ENCODE measurements at places on chromosomes 13 and 19. TPM values are rescaled to one million over a fixed set of nuclear protein-coding genes. Genes with fewer than 3 reads are reported as not detected.

DNA sequence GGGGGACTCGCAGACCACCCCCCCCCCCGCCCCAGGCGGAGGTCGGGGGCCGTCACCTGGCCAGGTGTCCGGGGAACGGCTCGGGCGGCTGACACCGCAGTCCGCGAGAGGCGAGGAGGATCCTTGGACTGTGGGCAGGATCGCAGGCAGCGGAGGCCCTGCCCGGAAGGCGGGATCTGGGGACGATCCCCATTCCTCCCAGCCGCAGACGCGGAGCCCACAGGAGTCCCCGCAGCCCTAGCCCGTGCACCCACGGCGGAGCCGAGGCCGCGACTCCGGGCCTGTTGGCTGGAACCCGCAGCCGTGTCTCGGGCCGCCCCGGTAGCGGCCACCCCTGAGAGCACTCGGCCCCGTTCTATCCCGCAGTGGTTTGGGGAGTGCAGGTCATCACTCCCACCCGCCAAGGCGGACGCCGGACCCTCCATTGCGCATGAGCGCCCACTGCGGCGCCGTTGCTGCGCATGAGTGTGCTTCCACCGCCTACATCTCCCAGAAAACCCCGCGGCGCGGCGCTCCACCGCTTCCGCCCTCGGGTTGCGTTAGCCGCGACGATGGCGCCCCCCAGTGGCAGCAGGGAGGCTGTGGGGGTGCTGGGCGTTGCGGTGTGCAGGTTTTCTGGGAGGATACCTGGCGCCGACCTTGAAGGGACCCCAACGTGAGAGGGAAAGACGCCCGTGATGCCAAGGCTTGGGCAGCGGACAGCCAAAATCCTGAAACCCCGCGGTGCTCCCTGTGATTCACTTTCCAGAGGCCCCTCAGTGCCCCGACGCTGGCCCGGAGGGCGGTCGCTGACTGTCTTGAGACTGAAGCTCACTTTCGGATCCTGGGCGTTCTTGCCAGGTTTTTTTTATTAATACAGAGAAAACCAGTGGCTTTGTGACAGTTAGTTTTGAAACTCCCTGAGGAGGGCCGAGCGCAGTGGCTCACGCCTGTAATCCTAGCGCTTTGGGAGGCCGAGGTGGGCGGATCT is 4.4 kb upstream of the ZNF329 start:
- peak; percentile 97 for DNase-seq

DNA sequence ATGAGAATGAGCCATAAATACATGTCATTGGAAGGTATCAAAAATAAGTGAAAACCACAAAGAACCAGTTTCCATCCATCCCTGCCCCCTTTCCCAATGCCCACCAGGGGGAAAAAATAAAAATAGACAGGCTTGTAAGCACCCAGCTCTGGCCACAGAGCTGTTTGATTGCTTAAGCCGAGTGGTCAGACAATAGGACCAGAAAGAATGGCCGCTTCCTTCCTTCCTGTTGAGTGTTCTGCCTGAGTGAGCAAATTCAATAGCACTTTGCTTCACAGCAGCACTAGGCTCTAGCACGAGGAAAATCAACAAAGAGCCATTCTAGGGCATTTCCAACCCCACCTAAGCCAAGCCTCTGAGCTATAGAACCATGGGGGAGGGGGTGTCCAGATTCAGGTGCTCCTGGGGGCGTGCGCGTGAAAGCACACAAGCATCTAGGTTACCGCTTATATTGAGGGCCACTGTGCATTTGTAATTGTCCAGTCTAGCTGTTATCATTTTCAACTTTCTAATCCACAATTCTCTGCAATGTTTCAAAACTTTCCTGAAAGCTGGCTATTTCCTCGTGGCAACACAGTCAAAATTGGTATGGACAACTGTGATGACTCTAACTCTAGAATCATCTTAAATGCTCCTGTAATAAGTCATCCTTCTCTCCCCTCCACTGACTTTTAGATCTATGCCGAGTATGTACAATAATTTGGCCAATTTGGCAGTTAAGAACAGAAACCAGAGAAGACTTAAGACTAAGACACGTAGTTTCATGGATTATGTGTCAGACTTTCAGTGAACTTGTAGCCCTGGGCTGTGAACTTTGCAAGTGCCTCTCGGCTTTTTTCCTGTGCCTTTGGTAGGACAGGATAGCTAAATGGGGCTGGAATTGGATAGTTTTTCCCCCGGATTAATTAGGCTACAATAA is 64.3 kb downstream of the SPRY2 start:
- DNase-seq, result peak; percentile 47

DNA sequence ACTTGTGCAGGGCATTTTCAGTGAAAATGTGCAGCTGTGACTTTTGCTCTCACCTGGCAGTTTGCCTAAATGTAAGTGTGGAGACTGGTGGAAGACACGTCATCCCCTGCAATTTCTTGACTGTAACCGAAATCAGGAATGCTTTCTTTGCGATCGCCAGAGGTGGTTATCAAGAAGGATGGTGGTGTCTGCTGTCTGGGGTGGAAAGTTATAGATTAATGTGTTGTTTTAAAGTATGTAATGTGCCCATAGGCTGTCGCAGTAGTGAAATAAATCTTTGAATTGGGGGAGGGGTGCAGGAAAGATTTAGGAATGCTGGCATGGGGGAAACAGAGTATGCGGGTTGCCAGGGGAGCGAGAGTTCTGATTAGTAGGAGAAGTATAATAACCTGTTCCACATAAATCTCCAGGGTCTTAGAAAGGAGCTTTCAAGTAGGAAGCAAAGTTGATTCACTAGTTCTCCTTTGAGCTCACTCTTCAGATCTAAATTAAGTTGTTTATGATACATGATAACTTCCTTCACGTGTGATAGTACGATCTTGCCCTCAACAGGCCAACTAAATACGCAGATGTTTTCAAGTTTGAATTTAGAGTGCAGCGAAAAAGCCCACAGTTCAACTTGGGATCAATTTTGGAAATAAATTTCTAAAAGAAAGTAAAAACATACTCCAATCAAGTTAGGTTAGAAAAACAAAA is 1520.0 kb upstream of the SLC10A2 start:
- DNase-seq, result no peak

DNA sequence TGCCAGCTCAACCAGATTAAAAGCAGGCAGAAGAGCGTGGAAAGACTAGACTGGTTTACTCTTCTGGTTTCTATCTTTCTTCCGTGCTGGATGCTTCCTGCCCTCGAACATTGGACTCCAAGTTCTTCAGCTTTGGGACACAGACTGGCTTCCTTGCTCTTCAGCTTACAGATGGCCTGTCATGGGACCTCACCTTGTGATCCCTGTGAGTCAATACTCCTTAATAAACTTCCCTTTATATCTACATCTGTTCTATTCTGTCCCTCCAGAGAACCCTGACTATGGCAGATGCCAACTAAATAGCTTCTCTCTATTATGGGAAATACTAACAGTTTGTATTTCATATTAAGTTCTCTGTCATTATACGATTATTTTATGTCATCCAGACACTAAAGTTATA is 609.1 kb downstream of the LMO7 start:
- no peak for DNase-seq

DNA sequence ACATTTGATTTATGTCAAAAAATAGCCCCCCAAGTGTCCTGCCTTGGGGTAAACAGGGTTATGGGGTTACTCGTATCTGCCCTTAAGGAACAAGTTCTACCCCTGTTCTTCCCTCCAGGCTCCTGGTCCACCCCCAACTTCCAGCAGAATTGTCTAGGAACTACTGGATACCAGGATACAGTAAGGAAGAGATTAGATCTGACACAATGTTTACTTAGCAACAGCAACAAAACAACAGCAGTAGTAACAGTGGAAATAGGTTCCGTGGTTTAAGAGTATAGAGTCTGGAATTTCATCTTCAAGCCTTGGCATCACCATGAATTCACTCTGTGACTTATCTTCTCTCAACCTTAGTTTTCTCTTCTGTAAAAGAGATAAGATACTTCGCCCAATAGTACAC is 1.7 kb upstream of the FAM98C start:
- no peak for DNase-seq

- no peak for DNase-seq
These were observed 22.6 kb downstream of the NOSIP start for GRCh38 chr19:49557641-49558325.

DNA sequence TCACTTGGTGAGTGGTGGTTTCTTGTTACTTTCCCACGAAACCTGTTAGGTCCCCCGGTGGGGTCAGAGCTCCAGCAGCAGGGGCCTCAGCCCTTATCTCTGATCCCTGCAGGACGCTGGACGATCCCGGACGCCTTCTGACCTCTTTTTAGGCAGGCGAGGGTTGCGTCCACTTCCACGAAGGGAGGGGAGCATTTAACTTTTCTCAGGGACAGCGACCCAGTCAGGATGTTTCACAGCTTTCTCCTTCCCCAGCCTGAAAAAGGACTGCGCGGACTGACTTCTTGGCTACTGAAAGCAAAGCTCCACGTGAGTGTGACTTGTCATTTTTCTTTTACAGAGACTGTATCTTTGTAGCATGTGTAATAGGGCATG is 692 bp downstream of the ZNF234 start:
- DNase-seq, result no peak

DNA sequence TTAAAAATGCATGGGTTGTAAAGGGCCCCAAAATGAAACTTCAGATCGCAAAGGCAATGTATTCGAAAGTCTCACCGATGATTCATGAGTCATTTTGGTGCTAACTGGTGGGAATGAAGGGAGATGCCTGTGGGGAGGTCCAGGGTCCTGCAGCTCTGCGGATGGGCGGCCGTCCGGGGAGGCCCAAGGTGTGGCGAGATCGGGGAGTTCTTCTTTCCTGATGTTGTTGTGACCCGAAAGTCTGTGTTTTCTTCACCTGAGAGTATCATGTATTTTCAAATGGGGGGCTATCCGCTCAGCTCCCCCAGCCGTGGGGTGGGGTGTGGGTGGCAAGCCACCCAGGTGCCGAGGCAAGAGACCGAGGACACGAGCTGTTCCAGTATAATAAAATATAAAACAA is 36.5 kb downstream of the TFDP1 start:
- DNase-seq, result no peak

DNA sequence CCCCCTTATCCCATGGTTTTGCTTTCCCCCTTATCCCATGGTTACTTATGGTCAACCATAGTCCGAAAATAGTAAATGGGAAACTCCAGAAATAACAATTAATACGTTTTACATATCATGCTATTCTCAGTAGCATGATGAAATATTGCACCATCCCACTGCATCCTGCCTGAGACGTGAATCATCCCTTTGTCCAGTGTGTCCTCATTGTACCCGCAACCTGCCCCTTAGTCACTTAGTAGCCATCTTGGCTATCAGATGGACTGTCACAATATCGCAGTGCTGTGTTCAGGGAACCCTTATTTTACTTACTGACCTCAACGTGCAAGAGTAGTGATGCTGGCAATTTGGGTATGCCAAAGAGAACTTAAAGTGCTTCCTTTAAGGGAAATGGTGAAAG is 10.5 kb upstream of the NBEA start:
- no peak for DNase-seq

DNA sequence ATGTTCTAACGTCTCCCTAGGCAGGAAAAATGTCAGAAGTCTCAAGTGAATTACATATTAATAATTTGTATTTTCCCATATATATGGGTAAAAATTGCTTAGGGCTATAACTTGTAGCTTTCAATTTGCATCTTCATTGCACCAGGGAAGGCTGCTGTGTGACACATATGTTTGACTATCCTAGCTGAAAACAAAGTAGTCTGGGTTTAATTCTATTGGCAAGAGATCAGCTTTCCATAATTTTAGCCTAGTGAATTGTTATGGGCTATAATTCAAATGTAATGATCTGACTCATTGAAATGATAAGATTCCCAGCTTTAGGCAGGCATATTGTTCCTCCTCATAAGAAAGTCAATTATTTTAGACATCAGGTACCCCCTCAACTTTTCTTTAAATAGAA is 553.1 kb downstream of the DCT start:
- DNase-seq, result no peak

Gene PSG11
- total RNA-seq, result not detected

Gene ZNF43
- total RNA-seq, result 39.8 TPM

Gene FFAR1
- not detected for total RNA-seq

All from ureter (tissue), 1 donor.